ENCODE measurements at places on chromosomes 2 and 18.

GRCh38 chr2:165725421-165725820, 68.6 kb downstream of the GALNT3 start:
- DNase-seq: no peak

DNA sequence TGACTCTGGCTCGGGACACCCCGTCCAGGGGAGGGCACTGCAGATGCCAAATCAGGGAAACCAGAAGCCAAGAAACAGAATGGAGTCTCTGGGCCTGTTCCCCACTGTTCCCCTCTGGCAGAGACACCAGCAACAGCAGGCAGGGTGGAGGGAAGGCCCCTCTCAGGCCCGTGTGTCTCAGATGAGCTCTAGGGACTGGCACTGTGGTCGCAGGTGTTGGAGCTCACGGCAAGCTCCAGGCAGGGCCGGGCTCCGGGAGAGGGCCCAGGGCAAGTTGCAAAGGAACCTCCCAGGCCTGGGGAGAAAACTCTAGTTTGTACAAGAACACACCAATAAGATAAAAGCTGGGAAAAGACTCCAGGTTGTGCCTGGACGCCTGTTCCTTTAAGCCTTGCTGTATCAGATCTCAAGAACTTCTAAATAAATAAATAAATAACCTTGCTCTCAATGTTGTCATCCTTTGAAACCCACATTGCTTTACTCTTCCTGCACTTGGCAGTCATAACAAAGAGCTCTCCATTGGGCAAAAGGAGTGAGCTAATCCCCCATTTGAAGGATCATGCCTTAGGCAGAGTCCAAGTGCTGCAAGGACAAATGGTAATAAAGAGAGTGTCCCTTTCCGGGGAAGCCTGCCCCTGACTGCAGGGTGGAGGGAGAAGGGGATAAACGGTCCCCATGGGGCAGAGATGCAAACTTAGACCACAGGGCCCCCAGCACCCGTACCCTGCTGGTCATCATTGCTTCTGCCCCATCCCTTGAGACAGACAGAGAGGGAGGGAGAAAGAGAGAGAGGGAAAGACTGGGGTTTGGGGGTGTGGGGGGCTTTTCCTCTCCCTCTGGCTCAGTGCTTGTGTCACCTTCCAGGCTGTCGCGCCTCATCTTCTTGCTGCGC, 33.3 kb downstream of the CNGA3 start:
- no peak for DNase-seq

DNA sequence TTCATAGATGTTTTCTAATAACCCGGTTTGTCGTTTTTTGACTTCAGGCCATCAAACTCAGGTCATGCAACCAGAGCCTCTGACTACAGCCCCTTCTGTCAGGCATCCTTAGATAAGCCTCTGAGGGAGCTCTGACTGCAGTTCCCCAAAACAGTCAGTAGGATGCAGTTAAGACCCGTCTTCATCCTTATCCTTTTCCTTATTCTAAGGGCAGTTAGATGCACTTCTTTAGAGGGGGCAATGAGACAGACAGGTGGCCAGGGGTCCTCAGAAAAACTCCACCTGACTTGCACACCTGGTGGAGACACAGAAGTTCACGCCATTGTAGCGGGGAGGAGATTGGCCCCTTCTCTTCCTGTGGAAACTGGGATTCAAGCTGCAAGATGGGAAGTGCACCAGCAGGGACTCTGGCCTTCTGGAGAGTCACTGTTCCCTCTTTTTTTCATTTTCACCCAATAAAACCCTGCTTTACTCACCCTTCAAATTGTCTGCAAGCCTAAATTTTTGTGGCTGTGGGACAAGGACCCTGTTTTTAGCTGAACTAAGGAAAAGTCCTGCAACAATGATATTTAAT, 104.8 kb upstream of the TFPI start:
- no peak for DNase-seq

DNA sequence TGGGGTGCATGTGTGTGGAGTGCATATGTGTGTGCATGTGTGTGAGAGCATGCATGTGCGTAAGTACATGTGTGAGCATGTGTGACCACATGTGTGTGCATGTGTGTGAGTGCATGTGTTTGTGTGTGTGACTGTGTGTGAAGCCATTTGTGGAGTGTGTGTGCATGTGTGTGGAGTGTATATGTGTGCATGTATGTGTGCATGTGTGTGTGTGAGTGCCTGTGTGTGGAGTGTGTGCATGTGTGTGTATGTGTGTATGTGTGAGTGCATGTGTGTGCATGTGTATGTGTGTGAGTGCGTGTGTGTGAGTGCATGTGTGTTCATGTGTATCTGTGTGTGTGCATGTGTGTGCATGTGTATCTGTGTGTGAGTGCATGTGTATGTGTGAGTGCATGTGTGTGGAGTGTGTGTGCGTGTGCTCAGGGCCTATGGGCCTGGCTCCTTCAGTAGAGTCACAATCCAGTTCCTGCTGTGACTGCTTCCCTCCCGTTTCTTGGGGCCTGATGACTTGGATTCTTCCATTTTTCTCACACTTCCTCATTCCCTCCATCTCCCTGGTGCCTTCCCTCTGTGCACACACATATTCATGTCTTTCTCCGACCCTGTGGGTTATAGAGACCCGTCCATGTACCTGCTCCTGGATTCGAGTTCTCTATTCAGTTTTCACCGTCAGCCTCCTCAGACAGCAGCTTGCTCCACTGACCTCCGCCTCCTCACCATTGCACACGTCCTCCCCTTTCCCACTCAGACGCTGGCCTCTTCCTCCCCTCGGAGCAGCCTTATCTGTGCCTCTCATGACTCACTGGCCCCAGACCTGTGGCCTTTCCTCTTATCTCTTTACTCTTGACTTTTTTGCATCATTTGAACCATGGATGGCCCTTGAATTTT, 25.2 kb downstream of the TOGARAM2 start:
- DNase-seq: no peak

DNA sequence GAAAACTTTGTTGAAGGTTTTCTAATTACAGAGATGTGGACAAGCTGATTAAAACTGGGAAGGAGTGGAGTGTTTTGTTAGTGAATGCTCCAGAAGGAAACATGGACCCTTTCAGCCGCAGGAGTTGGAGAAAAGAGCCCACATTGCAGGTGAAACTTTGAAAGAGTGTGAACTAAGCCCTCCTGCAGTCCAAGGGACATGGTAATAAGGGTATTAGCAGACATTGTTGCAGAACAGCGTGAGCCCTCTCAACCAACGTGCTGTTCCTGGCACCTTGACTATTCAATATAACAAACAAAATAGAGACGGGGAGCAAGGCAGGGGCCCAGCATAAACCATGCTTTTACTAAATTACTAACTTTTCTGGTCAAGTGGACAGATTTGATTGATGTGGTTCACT, 122.7 kb downstream of the EPHA4 start:
- DNase-seq: no peak

DNA sequence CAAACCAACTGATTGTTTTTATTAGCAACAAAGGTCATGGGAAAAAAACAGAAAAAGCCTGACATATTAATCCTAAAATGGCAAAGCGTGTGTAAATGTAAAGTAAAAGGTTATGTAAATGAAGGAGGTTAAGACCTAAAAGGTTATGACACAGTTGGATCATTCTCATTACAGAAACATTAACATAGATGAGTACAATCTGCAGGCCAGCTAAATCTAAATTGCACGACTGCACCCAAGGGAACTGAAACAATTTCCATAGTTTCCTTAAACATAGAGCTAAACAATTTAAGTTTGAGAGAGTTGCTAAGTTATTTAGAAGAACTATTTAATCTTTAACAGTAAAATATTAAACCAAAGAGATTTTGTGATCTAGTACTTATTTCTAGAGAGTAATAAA, 151.6 kb upstream of the UBE2E3 start:
- DNase-seq: no peak

GRCh38 chr18:35490894-35491699, 6.7 kb downstream of the INO80C start:
- no peak for DNase-seq

DNA sequence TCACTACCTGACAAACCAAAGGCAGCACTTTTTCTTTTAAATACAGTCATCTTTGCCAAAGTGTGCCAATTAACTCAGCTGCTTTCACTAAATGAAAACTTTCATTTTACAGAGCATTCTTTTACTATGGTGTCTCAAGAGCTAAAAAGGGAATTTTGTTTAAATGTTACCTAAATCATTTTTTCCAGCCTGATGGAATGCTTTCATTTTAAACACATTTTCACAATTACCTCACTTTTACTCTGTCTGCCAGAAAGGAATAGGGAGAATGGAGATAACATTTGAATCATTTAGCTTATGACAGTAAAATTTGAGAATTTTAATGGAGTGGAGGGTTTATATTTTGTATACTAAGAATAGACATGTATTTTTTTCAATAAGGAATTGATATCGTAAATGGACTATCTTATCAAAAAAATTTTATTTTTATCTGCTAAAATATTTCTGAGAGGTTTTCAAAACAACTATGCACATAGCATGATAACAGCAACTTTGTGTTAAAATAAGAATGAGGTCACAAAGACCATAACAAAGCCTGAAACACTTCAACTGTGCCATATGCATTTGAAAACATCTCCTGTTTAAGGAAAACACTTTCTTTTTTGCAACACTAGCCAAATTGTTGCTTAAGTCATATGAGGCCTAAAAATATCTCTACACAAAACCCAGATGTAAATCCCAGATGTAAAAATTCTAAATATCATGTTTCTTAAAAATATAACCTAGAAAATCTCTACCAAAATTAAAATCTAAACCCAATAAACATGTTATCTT, 769.9 kb upstream of the FSHR start:
- no peak for DNase-seq

DNA sequence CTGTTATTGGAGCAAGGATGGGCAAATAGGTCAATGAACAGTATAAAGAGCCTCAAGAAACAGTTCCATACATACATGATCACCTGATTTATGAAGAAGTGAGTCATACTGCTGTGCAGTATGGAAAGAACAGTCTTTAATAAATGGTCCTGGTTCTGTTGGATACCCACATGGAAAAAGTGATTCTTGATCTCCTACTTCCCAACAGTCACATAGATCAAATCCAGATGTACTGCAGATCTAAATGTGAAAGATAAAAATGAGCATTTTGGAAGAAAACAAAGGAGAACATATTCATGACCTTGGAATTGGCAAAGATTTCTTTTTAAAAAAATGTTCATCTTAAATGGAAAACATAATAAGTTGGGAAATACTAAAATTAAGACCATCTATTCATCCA, 75.8 kb downstream of the CCDC148 start:
- DNase-seq: no peak

Data from left ventricle myocardium inferior (tissue), 1 donor.